ENCODE measurements at places on chromosomes 1 and 21. TPM values are rescaled to one million over a fixed set of nuclear protein-coding genes. Genes with fewer than 3 reads are reported as not detected.

Gene GRIK1
- polyA plus RNA-seq, result 0.20 TPM

- H3K4me3 ChIP-seq, result no peak overlapping the region
- no peak for DNase-seq
- H3K27me3 ChIP-seq, result peaks cover 55% of the 10 kb centered on the region
- H3K4me1 ChIP-seq, result peaks cover 12% of the 10 kb centered on the region
- H3K36me3 ChIP-seq, result no peaks in the 10 kb centered on the region
Measured at GRCh38 chr21:41760411-41760810, 6.4 kb downstream of the RIPK4 start.

DNA sequence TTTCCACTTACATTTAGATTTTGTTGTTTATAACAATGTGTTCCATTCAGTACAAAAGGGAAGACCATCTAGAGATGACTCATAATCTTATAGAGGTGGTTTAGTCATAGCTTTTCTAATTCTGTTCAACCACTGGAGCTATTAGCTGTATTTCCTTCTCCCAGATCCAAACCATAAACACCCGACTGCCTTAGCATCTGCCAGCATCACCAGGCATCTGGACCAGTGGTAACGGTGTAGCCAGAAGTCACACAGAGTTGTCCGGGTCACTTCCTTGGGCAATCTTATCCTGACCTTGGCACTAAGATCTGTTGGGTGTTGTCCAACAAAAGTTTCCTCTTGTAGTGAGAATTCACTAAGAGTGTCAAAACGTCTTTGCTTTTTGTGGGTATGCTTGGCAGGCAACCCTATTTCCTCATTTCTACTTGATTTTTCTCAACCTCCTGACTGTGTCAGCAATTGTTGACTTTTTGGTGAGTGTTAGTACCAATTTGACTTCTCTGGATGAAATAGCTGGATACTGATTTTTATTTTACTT, 372.1 kb upstream of the B3GALT2 start:
- H3K4me3 ChIP-seq, result no peak overlapping the region
- no peak overlapping the region for H3K27ac ChIP-seq
- DNase-seq, result no peak
- H3K27me3 ChIP-seq, result no peaks in the 10 kb centered on the region
- no peaks in the 10 kb centered on the region for H3K36me3 ChIP-seq

GRCh38 chr1:61379693-61380092, 297.3 kb downstream of the NFIA start:
- peaks cover 46% of the 10 kb centered on the region for H3K4me1 ChIP-seq
- no peak overlapping the region for H3K4me3 ChIP-seq
- no peak overlapping the region for H3K27ac ChIP-seq
- DNase-seq, result no peak
- no peaks in the 10 kb centered on the region for H3K27me3 ChIP-seq

Gene C1orf141
- not detected for polyA plus RNA-seq
